ENCODE measurements at places on chromosomes 3 and 15.

- DNase-seq: no peak
These were observed 96.3 kb upstream of the ALDH1A3 start for GRCh38 chr15:100783291-100783690.

DNA sequence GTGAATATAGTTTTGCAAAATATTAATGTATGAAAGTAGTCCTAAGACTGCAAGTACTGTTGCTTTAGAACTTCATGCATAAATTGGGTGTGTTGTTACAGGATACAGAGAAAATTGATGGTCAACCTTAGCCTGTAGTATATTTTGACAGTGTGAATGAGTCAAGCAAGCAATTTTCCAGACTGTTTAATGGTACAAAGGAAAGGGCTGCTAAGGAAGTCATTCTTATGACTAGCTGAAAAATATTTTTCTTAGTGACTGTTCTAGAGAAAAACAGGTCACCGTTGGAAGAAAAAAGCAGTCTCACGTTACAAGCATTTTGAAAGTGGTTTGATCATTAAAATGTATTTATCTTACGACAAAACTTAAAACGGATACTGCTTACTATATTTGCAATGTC is 49.2 kb downstream of the MBNL1 start:
- DNase-seq: no peak

GRCh38 chr15:51757450-51757849 is 6.1 kb downstream of the TMOD2 start:
- no peak for DNase-seq

DNA sequence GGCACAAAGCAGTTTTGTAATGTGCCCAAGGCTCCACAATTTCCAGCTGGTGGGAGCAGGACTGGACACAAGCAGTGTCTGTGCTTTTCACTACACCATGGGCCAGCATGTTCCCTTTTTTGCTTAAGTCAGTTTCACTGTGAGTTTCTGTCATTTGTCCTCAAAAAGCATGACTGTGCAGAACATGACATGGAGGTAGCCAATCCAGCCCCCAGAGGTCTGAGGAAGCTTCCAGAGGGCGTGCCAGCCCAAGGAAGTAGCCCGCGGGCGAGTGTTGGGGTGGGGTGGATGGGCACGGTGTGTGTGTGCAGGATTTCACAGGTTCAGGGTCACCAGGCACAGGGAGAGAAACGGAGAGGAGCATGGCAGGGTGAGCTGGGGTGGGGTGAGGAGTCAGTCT is 8.0 kb upstream of the EEFSEC start:
- no peak for DNase-seq

GRCh38 chr15:100571592-100572167 is 30.3 kb downstream of the LINS1 start:
- DNase-seq: no peak

- DNase-seq: no peak
These were observed 25.0 kb downstream of the ADAM10 start for GRCh38 chr15:58724466-58724865.

DNA sequence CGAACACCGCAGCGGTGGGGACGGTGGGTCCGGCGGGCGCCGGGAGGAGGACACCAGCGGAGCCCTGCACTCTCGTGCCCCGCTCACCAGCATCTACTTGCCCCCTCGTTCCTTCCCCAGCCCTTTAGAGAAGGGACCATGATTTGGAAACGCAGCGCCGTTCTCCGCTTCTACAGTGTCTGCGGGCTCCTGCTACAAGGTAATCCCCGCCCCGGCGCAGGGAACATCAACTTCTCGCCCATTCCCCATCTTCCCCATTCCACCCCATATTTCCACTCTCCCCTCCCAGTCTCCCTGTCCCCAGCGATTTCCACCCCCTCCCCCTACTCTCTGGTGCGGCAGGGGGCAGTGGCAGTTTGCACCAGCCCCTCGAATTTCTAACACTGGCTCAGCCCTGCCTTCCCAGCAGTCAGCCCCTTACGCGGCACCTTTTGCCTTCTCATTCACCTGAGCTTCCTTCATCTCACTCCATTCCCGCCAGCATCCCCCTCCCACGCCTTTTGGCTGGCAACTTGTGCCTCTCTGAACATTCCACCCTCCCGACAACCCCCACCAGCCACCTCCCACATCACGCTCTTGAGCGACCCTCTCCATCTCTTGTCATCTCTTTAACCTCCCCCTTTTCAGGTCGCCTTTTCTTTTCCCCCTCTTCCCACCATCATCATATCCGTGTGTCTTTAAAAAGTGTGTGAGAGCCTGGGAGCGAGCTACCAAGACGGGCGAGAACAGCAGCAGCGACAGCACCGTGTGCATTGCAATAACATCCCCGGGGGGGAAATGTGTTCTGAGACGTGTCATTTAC is 882 bp downstream of the CADM2 start:
- DNase-seq: no peak

GRCh38 chr3:66113542-66113941 is 74.8 kb upstream of the MAGI1 start:
- DNase-seq: no peak

DNA sequence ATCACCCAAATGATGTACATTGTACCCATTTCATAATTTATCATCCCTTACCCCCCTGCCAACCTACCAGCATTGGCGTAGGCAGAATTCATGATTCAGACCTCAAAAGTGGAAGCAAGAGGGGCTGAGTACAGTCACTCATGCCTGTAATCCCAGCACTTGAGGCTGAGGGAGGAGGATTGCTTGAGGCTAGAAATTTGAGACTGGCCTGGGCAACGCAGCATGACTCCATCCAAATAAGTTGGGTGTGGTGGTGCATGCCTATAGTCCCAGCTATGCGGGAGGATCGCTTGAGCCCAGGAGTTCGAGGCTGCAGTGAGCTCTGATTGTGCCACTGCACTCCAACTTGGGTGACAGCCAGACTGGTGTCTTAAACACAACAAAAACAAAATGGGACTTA is 10.4 kb downstream of the TTC14 start:
- no peak for DNase-seq
